Amygdala (tissue), 56 donors: ENCODE measurements at places on chromosomes 12 and 14.

DNA sequence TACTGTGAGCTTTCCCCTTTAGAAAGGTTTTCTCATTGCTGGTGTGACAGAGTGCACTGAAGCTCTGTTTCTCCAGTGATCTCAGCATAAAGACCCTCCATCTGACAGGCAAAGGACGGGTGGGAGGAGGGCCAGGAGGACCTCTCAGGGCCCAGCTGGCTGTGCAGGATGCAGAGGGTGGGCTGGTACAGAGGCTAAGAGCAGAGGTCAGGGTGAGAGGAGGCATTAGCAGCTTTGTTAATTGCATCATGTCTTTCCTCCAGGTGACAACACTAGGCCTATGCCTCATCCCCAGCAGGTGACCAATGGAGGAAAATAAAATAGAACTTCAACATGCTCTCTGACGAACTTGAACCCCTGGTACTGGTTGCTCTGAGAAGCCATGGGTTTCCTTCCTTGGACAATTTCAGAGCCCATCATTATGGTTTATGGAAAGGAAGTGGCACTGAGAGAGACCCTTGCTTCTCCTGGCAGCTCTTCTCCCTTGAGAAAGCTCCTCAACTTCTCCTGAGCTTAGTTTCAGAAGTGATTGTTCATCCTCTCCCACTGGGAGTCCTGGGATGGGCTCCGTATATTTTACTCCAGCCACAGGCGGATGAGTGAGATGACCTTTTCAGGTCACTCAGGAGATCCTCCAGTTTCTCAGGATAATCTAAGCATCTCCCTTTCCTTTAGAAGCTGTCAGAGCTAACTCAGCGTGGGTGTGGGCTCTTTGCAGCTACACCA, 45.8 kb upstream of the ATP23 start:
- no peak for DNase-seq

DNA sequence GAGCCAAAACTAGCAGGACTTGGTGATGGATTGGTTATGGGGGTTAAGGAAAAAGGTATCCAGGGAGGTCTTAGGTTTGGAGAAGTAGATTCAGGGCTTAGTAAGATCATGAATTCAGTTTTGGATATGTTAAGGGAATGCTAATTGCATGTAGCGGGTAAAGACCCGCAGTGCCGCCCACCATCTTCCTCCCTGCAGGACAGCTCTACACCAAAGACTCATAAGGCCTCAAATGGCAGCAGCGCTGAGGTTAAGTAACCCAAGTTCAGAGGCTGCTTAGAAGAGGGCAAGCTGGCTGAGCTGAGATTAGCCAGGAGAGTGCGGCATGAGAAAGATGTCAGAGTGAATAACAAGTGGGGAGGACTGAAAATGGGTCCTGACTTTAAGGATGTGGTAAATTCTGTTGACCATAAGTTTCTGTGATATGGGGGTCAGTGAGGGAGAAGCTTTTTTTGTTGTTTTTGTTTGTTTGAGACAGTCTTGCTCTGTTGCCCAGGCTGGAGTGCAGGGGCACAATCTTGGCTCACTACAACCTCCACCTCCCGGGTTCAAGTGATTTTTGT, 26.2 kb downstream of the RAD9B start:
- DNase-seq: no peak

- DNase-seq: no peak
Observed at GRCh38 chr12:102951841-102952240, 5.6 kb upstream of the ASCL1 start.

DNA sequence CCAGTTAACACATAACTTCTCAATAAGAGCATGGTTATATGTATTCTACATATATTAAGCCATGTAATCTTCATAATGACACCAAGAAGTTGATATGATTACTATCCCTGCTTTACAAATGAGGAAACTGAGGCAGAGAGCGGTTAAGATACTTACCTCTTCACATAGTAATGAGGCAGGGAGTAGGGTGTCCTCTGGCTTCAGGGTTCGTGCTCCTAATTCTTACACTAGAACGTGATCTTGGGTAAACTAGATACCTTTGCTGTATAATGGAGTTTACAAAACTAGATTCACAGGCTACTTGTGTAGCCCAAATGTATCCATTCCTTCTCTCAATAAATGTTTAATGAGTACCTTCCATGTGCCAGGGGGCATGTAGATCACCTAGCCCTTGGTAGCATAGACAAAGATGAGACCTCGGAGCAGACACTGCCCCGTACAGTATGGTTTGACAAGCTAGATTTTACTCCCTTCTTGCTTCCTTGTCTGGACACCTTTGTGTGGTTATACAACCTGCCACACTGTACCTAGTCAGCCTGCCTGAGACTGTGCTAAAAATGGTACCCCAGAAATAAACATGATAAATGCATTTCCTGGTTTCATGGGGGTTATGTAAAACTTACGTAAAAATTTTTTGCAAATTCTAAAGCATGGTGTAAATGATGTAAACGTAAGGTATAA, 991.8 kb downstream of the VRK1 start:
- no peak for DNase-seq

- DNase-seq: no peak
Observed at GRCh38 chr14:65958664-65959562, 527.3 kb upstream of the CCDC196 start.

DNA sequence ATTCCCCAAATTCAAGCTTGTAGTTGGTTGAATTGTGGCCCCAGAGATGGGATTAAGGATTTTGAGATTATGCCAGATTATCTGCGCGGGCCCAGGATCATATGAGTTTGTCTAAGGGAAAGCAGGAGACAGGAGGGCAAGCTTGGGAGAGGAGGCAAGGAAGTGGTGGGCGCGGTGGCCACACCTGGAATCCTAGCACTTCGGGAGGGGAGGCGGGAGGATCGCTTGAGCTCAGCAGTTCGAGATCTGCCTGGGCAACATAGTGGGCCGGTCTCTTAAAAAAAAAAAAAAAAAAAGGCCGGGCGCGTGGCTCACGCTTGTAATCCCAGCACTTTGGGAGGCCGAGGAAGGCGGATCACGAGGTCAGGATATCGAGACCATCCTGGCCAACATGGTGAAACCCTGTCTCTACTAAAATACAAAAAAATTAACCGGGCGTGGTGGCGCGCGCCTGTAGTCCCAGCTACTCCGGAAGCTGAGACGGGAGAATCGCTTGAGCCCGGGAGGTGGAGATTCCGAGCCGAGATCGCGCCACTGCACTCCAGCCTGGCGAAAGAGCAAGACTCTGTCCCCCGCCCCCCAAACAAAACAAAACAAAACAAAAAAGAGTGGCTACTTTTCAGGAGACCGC, 881 bp upstream of the PUS1 start:
- DNase-seq: no peak

DNA sequence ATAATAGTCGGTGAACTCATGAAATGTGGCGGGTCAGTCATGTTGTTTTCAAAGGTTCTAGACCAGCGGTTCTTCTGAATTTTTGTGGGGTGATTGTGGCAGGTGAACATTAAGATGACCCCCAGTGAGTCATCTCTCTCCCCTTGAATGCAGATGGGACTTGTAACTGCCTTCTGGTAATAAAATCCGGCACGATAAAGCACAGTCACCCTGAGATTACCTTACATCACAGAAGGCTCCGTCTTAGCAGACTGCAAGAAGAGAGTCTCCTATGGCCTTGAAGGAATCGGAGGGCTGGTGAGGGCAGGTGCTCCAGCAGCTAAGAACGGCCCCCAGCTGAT, 189.6 kb downstream of the FOXN3 start:
- no peak for DNase-seq
